ENCODE measurements at places on chromosomes 2 and 18.

DNA sequence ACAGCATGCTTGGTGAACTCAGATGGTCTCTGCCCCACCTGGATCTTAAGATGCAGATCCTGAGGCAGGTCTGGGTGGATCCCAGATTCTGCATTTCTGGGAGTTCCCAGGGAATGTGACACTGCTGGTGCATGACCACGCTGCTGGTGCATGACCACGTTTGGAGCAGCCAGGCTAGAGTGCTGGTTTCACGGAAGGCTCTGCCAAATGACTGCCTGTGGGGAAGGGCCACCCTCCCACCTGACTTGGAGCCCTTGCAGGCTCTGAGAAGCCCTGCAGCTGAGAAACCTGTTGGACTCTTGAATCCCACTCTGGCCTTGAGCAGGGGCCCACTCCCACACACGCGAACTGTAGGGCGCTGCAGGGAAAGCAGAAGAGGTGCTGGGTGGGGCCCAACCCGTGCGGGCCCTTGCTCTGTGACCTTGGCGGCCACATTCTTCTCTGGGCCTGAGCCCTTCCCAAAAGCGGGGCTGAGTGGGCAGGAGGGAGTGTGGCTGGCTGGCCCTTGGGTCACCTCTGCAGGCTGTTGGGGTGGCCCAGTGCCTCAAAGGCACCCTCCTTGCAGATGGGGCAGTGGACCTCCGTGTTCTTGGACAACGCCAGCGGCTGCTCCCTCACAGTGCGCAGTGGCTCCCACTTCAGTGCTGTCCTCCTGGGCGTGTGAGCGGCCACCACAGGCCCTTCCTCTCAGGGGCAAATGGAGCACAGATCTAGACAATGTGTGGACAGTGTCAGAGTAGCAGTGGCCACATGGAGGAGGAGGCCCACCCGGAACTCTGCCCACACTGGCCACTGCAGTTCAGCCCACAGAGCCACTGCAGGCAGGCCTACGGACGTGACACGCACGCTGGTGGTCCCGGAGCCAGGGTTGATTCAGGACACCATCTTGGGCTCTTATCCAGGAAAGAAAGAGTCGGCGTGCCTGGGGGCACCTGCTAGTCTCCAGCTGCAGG, 7.9 kb downstream of the ERFE start:
- DNase-seq, result no peak

DNA sequence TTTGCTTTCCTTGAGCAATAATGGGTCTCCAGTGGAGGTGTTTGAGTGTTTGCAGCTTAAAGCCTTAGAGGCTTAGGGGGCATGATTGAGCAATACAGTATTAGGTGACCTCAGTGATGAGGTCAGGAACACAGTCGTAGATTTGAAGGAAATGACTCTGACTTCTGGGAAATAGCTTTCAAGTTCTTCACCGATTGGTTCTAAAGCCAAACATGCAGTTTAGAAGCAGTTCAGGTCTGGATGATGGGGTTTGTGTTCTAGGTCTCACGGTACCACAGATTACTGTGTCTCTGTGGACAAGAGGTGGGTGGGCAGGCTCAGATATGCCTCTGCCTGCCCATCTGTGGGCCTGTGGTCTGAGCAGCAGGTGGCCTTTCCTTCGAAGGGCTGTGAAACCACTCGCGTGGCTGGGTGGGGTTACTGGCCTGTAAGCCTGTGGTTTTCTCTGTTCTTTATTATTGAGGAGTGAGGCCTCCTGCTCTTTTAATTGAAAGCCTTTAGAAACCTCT, 7.8 kb downstream of the MTHFD2 start:
- no peak for DNase-seq

DNA sequence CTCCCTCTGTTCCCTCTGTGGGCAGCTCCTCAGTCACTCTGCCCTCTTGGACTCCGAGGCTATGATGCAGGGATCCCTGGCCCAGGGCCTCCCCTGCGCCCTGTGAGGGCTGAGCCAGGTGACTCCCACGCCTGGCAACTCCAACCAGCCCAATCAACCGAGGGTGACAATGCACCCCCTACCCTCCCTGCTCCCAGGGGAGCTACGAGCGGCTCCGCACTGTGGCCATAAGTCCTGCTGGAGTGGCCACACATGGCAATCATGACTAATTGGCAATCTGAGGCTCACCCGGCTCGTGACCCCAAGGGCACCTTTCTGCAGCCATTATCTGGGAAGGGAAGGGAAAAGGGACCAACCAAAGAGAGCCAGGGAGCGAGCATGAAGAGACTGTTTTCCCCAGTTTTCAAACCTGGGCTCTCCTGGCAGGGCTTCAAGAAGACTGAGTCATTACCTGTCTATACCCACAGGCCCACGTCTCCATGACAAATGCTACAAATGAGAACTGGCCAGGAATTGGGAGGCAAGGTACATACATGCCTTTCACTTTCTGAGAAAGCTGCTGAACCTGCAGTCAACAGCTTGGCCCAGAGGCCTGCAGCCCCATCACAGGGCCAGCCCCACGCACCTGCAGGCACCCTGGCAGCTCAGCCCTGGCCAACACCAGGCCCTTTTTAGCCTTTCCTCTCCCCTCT, 45.1 kb downstream of the RPL31 start:
- DNase-seq, result no peak

- DNase-seq, result no peak
Measured at GRCh38 chr2:188789951-188790350, 184.2 kb upstream of the COL3A1 start.

GRCh38 chr2:1854729-1855547, 110.6 kb upstream of the PXDN start:
- no peak for DNase-seq

GRCh38 chr2:15757820-15758586, 166.3 kb downstream of the DDX1 start:
- DNase-seq, result no peak

GRCh38 chr2:35343135-35343534, 1012.4 kb upstream of the CRIM1 start:
- no peak for DNase-seq

DNA sequence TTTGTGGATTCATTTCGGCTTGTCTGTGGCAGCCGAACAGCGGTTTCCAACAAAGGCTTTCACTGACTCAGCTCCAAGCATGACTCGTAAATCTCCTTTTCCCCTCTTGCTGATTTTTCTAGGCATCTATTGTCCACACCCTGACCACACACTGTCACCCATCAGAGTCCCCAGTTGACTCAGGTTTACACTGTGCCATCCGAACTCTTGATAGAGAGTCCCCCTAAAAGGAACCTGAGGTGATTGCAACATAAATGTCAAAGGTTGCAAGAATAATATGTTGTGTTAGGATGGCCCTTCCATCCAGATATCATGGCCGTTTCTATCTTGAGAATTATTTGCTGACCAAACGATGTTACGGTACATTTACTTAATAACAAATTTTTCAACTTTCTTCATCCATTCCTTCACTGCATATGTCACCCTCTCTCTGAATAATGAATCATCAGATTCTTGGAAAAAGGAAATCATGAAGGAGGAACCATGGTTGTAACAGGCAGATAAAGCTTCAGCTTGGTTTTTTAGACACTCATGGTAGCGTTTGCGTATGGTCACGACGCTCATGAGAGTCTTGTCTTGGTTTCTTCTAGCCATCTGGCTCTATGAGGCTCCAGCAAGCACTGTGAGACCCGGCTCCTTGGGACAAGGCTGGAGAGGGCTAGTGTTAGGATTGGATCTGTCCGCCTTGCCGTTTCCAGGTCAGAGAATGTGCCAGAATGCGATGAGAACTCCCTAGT, 72.1 kb downstream of the NPAS2 start:
- no peak for DNase-seq

DNA sequence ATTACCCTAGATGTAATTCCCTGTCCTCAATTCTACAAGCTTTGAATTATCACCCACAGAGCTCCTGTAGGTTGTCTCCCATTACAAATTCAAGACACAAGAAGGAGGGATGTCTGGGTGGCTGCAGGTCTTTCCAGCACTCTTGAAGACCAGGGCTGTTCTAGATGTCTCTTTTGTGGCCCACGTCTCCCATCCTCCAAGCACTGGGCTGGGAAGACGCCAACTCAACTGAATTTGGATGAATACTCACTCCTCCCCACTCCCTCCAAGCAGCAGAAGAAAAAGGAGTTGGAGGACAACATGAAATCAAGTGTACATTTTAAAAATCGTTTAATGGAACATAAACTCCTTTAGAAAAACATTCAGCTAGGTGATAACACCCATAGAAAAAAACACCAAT, 31.2 kb downstream of the SMAD7 start:
- no peak for DNase-seq

- DNase-seq, result no peak
Measured at GRCh38 chr2:41595240-41595639, 452.6 kb upstream of the PKDCC start.

DNA sequence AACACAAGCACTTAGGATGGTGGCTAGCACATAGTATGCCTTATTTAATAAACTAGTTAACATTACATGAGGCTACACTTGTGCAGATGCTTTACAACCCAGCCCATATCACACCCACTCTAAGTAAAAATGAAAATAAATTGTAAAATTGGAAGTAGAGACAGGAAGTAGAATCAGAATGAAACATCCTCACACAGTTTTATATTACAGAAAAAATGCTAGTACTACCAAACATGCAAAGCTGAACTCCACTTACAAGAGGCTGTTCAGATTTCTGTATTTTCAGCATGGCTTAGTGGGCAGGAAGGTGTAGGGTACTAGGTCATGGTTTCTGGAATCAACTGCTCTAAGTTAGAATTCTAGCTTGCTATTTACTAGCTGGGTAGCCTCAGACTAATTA, 18.2 kb upstream of the CRIM1 start:
- DNase-seq, result no peak

GRCh38 chr2:74564222-74564621, 9.7 kb downstream of the DOK1 start:
- DNase-seq, result no peak

- no peak for DNase-seq
Measured at GRCh38 chr2:222673883-222674282, 2.4 kb downstream of the MOGAT1 start.

GRCh38 chr2:148221166-148221565, 200.3 kb downstream of the MBD5 start:
- no peak for DNase-seq

- DNase-seq, result no peak
Measured at GRCh38 chr2:74682501-74682900, 28.5 kb downstream of the SEMA4F start.

DNA sequence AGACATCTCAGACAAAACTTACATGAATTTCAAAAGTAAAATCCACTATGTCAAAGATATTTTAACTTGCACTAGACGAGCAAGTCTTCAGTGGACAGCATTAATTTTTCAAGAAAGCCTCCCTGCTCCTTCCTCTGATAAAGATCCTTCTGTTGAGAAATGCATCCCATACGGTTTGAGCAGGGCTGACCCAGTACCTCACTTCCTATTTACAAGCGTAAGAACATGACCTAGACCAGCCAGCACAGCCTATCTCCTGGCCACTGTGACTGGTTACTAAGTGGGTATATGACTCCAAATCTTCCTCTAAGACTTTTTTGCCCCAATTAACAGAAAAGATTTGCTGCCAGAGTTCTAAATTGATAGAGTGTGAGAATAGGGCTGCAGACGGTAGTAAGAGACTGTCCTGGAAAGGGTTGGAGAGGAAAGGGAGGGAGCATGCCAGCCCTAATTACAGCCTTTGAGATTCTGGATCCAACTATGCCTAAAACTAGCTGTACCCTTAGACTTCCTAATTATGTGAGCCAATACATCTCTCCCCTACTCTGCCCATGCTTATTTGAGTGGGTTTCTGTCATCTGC, 108.4 kb downstream of the PRELID3A start:
- DNase-seq, result no peak

DNA sequence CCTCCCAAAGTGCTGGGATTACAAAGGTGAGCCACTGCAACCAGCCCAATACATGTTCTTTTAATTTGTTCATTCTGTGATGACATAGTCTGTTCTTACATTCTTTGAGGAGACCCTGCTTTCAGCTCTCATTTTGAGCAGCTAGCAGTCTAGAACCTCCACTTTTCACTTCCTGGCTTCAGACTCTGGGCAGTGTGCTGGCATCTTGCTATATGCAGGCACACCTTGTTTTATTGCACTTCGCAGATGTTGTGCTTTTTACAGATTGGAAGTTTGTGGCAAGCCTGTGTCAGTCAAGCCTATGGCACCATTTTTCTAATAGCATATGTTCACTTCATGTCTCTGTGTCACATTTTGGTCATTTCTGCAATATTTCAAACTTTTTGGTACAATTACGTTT, 72.4 kb downstream of the PRKCE start:
- no peak for DNase-seq

DNA sequence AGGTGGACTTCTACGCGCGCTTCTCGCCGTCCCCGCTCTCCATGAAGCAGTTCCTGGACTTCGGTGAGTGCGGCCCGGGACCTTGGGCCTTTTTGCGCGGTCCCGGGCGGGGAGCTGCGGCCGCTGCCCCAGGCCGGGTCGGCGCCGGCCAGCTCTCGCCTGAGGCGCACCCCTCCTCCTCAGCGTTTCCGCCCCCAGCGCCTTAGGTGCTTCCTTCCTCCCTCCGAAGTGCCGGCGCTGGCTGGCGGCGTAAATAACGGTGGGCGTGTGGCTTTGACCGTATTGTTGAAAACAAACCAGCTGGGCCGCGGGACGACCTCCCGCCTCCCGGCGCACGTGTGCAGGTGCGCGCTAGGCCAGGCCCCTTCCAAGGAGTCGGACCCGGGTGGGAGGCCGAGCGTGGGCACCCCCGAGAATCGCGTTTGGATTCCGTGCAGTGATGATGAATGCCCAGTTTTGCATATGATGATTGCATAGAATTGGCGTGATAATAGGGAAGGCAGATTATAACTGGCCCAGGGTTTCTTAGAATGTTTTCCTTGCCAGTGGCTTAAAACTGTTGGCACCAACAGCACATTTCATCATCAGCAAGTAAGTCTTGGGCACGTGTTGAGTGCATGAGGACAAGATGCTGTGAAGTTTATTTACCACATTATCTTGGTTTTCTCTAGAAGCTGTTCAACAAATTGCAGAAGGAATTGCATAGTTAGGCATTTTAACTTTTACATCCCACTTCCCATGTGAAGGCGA, 569 bp downstream of the PDK1 start:
- peak; percentile 83 for DNase-seq

DNA sequence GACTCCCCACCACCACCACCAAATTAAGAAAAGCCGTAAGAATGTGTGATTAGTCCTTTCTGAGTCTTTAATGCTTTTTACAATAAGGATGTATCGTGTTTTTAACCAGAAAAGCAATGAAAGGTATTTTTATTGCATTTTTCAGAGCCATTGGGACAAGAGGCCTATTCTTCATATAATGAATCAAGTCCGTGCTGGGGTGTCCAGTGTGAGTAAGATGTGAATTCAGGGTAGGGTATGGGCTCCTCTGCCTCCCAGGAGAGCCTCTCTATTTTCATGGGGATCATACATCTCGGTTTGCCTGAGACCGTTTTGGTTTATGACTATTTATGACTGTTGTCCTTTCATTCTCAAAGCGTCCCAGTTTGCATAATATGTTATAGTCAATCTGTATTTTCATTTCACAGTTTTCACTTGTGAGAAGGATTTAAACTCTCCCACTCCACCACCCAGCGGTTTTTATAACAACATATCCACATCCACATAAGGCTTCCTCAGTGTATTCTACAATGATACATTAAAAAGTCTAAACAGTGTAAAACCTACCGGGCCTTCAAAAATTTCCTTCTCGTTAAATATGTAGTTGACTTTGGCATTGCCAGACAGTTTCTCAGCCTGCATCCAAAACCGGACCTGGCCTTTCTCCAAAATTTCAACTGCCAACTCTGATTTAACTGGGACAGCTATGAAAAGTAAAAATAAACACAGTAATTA, 80.8 kb upstream of the LPIN2 start:
- DNase-seq, result peak; percentile 26

Data from HAP-1 (cell line).